ENCODE measurements at places on chromosomes 16 and 17.
A peak's percentile ranks its signal among the peaks of the same experiment; 100 is the strongest.

DNA sequence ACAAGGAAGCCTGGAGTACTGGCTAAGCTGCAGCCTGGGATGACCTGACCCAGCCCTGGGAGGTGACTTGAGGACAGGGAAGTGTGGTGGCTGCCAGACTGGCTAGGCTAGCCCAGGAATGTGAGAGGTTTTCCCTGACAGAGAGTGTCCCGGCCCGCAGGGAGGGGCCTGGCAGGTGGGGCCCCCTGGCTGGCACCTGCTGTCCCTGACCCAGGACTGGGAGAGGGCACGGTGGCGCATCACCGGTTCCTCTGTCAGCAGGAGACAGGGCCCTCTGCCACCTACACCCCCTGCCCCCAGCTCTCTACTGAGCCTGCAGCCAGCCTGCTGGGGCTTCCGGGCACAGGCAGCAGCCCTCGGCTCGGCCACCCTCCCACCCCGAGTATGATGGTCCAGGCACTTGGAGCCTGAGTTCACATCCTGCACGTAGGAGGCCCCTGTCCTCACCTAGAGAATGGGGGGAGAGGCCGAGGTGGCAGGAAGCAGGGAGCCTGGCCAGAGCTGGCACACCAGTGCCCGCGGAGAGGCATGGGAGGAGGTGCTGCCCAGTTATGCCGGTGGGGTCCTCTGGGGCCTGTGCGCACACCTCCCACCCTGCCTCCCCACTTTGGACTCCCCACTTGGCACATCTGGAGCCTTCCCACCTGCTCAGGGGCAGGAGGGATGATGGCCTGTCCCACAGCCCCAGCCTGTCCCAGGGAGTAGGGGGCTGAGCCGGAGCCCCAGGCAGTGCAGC is 528 bp downstream of the PRSS27 start:
- DNase-seq = no peak

DNA sequence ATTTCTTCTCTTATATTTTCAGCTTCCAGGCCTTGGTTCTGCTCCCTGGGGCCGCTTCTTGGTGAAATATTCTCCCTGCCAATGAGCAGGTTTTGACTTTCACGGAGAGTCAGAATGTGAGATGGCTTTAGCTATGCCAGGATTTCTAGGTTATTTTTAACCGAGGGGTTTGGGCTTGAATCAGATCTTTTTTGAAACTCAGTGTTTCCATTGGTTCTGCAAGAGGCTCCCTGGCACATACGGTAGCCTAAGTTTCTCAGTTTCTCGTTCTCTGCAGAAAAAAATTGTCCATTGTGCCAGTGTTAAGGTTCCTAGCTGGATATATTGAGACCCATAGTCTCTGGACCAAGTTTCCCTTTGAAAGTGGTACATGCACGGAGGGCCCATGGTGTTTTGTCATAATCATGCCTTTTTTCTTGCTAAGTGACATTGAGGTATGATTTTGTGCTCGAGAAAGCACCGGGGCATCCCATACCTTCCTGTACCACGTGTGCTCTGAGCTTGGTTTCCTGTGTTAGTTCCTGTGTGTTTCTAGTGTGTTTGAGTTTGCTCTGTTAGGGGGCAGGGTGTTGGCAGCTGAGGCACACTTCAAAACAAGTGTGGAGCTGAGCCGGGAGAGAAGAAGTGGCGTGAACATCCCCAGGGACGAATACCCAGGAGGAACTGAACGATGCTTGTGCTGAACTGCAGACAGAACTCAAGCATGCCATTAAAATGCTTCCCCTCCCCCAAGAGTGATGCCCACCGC is 127.2 kb downstream of the HS3ST3B1 start:
- DNase-seq = peak; percentile 68

GRCh38 chr16:12271006-12271405 is 294.5 kb downstream of the SNX29 start:
- DNase-seq = peak; percentile 43

GRCh38 chr16:71258372-71258771 is 27.9 kb upstream of the HYDIN start:
- DNase-seq = no peak

- DNase-seq = no peak
These were observed 57.2 kb upstream of the MED9 start for GRCh38 chr17:17419631-17420030.

DNA sequence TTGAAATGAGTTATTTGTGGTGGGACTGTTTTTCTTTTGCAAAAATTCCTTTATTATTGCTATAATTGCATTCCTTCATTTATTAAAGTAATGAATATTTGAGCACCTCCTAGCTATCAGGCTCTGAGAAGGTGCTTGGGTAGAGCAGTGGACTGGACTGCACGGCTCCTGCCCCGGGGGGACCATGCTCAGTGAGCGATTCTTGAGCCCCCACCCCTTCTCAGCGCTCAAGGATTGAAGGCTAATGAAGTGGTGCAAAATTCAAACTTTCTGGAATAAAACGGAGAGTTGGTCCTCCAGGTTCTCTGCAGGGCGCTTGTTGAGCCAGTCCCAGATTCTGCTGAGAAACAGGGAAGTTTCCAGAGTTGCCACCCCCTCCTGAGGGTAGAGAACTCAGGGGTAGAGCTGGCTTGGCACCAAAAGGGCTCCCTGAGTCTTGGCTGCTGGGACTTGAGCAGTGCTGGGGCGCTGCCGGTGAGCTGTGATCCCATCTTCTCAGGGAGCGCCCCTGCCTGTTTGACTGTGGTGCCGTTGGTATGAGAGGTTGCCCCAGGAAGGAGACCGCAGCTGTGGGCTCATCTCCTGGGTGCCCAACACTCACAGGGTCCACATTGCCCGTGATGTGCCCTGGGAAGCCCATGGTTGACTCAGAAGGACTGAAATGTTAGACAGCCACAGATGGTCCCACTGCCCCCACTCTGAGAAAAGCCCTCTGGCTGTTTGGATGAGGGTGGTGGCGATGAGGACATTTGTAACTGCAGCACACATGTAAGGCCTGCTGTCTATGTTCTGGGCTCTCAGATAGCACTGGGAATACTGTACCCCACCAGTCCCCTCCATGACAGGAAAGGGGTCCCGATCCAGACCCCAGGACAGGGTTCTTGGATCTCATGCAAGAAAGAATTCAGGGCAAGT is 20.0 kb downstream of the KSR1 start:
- no peak for DNase-seq

GRCh38 chr17:76995387-76996105 is 127.3 kb downstream of the MGAT5B start:
- DNase-seq = no peak

GRCh38 chr16:49617016-49617629 is 238.8 kb downstream of the ZNF423 start:
- DNase-seq = no peak

- no peak for DNase-seq
These were observed 524.4 kb upstream of the CDH5 start for GRCh38 chr16:65842067-65842466.

DNA sequence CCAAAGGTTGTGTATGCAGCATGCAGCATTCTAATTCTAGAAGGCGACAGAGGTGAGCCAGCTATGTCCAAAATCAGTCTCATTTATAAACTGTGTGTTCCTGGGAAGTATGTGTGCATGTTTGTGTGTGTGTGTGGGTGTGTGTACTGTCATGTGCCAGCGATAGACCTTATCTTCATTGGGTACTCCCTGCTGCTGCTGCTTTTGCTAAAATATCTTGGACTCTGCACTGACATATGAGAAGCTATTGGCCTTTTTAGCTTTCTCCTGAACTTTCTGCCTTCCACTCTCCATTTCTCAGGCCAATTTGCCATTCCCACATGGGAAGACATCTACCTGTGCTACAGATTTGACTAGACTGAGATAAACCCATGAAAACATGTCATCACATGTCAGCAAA is 2.0 kb upstream of the LPO start:
- no peak for DNase-seq

GRCh38 chr17:1090465-1091189 is 89.2 kb downstream of the ABR start:
- no peak for DNase-seq

DNA sequence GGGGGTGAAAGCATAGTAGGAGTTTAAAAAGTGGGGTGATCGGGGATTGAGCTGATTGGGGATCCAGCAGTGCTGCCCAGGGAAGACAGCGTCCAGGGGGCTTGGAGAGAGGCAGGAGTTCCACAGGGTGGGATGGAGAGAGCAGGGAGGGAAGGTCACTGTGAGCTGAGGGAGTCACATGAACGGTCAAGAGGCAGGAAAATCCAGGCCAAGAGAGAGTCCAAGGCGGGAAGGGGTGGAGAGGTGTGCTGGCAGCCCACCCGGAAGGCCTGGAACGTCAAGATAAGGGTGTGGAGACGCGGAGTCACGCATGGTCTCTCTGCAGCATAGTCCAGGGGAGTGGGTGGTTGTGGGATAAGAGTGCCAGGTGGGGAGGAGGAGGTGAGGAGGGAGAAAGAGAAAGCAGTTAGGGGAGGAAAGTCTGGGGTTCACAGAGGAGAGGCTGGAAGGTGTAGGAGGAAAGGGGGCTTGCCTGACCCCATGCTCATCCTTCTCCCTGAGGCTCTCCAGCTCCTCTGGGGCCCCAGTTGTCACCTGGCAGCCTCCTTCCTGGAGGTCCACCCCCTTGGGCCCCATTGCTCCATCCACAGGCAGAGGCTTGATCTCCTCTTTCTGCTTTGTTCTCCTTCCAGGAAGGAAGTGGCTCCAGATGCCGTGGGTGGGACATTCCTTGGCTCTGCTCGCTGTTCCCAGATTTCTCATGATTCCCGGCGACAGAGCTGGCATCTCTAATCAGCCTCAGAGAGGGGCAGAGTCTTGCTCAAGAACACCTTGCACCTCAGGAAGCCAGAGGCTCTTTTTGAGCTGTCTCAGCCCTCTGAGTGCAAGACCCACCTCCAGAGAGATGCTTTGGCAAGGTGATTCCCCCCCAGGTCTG is 28.7 kb downstream of the CCR7 start:
- no peak for DNase-seq

DNA sequence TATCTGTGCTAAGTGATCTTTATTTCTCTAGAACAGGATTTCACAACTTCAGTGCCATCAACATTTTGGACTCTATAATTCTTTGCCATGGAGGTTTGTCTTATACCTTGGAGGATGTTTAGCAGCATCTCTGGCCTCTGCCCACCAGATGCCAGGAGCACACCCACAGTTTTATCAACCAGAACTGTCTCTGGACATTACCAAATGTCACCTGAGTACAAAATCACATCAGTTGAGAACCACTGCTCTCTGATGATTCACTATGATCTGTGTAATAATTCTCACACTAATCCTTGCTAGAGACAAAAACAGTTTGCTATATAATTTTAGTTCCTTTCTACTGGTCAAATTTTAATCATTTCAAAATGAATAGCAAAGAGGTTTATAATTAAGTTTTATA is 102.8 kb upstream of the AMZ2 start:
- no peak for DNase-seq

GRCh38 chr16:2450535-2450934 is 9.4 kb upstream of the TEDC2 start:
- DNase-seq = no peak

Data from KBM-7 (cell line).